GF-D8 (cell line): ENCODE measurements at places on chromosomes 3 and 15.

DNA sequence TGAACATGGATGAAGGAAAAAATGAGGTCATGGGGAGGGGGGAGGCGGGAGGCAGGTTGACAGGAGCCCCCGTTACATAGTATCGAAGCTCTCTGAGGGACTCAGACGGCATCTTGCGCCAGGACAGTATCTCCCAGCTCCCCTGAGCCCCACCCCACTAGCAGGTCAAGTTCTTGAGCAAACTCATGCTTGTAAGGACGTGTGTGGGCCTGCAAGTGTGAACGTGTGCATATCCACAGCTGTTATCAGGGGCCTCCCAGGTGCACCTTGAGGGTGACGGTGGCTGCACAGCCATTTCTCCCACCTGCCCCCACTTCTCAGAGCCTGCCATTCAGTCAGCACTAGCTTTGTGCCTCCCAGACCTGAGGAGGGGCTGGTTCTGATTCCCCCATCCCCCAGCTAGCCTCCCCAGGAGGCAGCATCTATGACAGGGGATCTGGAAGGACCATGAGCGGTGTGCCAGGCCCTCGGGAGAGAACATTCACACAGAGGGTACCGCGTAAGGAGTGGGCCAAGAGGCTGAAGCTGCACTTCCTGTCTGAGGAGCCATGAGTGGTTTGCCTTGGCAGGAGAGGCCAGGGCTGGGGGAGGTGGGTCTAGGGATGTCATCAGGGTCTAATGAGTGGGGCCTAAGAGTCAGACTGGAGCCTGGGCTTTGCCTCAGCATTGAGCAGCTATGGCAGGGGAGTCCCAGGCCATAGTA is 2.9 kb downstream of the SEMA3F start:
- no peak for DNase-seq

DNA sequence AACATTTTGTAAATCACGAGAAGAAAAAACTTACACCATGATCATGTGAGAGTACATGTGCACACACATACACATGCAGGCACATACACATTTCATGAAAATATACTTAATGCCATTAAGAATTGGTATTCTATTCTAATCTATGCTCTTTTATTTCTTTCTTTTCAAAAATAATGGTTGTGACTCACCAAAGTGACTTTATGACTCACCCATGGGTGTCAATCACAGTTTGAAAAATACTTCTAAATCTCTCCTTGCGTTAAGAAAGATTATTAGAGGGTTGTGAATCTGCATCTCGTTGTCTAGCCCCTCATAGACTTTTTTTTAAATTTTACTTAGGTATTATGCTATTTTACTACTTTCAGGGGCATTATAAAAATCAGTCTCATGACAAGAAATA is 254.2 kb downstream of the TUSC7 start:
- no peak for DNase-seq

DNA sequence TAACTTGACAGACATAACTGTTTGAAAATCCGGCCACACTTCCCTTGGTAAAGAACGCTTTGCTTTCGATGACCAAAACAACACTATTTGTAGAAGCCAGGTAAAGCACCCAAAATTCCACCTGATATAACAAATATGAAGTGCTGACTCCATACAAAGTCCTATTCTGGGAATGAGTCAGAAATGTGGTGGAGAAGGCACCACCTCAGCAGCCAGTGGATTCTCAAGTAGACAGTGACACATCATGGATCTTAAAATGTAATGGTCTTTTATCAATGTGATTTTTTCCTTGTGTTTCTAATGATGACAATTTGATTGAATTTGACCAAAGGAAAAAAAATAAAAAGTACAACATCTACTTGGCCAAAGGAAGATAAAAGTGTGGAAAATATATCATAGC is 135.0 kb upstream of the WNT5A start:
- no peak for DNase-seq

DNA sequence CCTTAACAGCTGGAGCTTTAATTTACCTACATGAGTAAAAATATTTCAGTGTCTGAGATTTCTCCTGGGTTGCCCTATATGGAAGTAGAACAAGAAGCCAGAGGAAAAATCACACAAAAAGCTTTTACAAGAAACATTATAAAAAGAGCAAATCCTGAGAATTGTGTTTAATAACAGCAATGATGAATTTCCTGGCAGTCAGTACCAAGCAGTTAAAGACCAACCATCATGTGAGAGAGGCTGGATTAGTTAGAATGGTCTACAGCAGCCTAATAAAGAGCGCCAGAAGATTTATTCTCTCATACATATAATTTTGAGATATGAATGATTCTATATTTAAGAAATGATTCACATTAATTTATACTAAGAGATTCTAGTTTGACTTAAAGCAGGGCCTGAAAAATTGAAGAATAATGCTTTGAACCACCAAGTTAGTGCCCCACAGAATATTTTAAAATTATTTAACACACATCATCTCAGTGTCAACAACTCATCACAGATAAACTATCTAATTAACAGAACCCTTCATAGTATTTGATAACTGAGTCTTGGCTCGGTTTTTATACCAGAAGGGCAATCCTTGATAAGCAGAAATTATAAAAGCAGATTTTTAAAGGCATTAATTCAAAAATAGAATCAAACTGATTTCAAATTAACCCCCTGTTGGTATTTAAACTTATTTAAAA is 59.9 kb upstream of the DPH6 start:
- no peak for DNase-seq

DNA sequence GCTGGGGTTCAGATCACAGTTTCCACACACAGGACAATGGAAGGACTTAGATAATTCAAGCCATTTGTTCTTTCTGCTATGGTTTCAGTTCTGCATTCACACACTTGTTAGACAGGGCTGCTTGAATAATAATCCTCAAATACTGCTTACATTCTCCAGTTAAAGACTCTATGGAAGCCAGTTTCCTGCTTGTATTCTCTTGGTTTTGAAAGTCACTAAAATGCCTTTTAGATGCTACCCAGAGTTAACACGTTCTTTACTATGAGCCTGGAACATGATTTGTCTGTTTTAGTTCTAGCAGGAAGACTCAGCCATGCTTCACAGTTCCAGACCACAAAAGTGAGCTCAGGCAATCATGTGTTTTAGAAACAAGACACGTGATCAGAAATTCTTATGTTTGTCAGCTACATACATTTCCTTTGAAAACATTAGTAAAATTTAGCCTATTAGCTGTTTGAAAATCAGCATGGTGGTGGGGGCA is 152.4 kb downstream of the LEKR1 start:
- DNase-seq = no peak

- no peak for DNase-seq
Observed at GRCh38 chr15:31150732-31151231, 49.3 kb upstream of the TRPM1 start.
